ENCODE measurements at places on chromosomes 11 and 22.

- H3K36me3 ChIP-seq: no peaks in the 10 kb centered on the region
- no peak for DNase-seq
- H3K4me3 ChIP-seq: no peak overlapping the region
- no peak overlapping the region for H3K27ac ChIP-seq
Observed at GRCh38 chr11:35893796-35894475, 49.9 kb upstream of the LDLRAD3 start.

DNA sequence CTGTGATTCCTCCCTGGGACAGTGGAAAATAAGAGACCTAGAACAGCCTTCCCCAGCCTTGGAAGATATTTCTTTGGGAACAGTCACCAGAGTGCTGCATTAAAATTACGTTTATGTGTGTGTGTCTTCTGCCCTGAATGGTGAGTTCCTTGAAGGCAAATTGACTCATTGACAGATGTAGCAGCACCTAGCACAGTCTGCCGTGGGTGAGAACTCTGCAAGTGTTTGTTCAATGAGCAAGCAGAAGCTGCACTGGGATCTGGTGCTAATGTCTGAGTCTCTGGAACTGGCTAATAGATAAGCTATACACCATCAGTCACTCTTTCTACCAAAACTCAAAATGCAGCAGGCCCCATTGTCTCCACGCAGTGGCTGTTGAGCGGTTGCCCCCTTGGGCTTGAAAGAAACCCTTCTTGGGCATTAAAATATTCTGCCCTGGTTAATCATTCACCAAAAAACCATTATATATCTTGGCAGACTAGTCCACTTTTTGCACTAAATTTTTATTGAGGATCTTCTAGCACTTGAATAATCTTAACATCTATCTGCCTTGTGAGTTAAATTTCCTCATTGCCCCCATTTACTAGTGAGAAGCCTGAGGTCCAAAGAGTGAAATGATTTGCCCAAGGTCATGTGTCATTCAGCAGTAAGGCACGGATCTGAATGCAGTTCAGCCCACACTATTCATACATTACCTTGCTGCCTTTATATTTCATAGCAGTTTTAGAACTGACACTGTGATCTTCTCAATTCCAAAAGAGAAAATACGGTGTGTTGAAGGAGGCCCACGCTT is 87.8 kb upstream of the GALNT18 start:
- H3K4me3 ChIP-seq: no peak overlapping the region
- no peaks in the 10 kb centered on the region for H3K36me3 ChIP-seq
- H3K27me3 ChIP-seq: peaks cover 7% of the 10 kb centered on the region
- no peaks in the 10 kb centered on the region for H3K4me1 ChIP-seq
- no peak for DNase-seq
- no peak overlapping the region for H3K27ac ChIP-seq

GRCh38 chr22:20211997-20212753 is 55.9 kb downstream of the RTN4R start:
- no peaks in the 10 kb centered on the region for H3K27me3 ChIP-seq
- DNase-seq: peak; percentile 45
- no peaks in the 10 kb centered on the region for H3K36me3 ChIP-seq
- no peak overlapping the region for H3K27ac ChIP-seq
- peaks cover 5% of the 10 kb centered on the region for H3K4me1 ChIP-seq
- H3K4me3 ChIP-seq: no peak overlapping the region

DNA sequence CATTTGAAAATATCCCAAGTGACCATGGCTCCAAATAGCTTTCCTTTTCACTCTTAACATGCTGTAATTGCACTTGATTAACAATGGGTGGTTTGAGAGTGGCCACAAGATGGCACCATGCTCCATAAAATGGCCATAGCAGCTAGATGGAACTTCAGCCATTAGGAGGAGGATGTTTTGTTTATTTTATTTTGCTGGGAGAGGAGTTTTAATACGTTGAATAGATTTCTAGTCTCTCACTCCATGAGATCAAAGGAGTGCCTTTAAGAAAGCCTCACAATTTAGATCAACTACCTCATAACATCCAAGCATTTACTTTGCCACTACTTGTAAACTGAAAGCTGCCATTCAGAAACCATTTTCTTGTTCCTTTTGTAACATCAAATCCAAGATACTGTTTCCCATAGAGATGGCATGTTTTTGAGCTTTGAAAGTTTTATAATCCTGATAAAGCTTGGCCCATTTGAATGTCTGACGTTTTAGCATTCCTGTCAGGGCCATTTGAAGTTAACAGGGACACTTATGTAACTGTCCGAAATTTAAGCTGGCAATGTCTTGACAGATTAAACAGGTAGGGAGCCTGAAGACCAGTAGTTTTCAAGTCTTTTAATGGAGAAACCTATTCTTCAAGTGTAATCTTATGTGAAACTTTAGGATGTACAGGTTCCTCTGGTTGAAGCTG is 4.7 kb downstream of the FEN1 start:
- H3K36me3 ChIP-seq: peaks cover 10% of the 10 kb centered on the region
- no peak overlapping the region for H3K4me3 ChIP-seq
- H3K4me1 ChIP-seq: no peaks in the 10 kb centered on the region
- peak; percentile 64 for DNase-seq
- H3K27me3 ChIP-seq: no peaks in the 10 kb centered on the region

GRCh38 chr11:134530636-134531326 is 118.7 kb upstream of the B3GAT1 start:
- no peak overlapping the region for H3K27ac ChIP-seq
- H3K36me3 ChIP-seq: no peaks in the 10 kb centered on the region
- no peaks in the 10 kb centered on the region for H3K4me1 ChIP-seq
- DNase-seq: no peak
- H3K27me3 ChIP-seq: no peaks in the 10 kb centered on the region

- no peaks in the 10 kb centered on the region for H3K36me3 ChIP-seq
- H3K4me1 ChIP-seq: no peaks in the 10 kb centered on the region
- no peak for DNase-seq
- no peak overlapping the region for H3K27ac ChIP-seq
Observed at GRCh38 chr22:31520051-31520450, 23.7 kb downstream of the SFI1 start.

DNA sequence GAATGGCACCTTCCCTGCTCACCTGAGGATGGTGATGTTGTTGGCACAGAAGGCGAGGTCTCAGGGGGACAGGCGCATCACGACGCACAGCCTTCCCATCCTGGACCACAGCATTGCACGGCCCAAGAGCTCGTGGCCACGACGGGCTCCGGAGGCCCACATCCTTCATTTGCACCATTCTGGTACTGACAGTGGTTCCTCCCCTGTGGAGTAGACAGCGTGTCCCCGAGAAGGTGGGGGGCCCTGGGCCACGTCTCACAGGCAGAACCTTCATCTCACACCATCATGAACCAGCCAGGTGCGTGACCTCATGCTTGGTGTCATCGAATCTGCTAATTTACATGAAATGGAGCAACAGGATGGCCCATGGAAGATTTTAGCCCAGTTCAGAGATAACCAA is 180.0 kb downstream of the CTTN start:
- H3K4me1 ChIP-seq: no peaks in the 10 kb centered on the region
- no peak overlapping the region for H3K27ac ChIP-seq
- no peaks in the 10 kb centered on the region for H3K27me3 ChIP-seq

GRCh38 chr11:126341760-126342161 is 13.7 kb upstream of the ST3GAL4 start:
- no peaks in the 10 kb centered on the region for H3K27me3 ChIP-seq
- no peak overlapping the region for H3K4me3 ChIP-seq
- peaks cover 23% of the 10 kb centered on the region for H3K4me1 ChIP-seq

DNA sequence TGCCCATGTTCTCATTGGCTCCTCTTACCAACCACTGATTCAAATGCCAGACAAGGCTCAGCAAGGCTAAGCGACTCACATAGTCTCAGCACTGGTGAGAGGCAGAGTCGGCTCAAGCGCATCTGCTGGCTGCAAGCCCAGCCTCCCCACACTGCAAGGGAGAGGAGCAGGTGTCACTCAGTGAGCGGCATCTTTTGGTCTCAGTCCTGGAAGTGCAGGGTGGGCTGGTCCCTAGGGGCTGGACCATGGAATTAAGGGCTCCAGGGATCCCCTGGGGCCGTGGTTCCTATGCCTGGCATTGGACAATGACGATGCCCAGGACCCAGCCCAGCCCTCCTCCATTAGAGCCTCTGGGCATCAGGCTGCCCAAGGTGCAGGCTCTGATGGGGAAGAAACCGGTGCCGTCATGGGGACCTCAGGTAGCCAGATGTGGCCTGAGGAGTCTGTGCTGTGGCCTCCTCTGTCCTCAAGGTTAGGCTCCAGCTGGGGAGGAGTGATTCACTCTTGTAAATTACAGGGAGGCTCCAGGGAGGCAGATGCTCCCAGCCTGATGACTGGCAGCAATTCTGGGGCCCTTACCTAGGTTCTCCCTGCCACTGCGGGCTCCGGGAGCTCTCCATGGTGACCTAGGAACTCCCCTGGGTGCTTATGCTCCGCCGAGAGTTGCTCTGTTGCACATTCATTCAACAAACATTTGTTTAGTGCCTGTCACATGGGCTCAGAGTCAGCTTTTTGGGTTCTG is 28.0 kb downstream of the FADS2 start:
- H3K27ac ChIP-seq: no peak overlapping the region
- H3K36me3 ChIP-seq: peaks cover 39% of the 10 kb centered on the region
- no peak for DNase-seq
- no peaks in the 10 kb centered on the region for H3K4me1 ChIP-seq
